ENCODE measurements at places on chromosomes 2 and 18. TPM values are rescaled to one million over a fixed set of nuclear protein-coding genes. Genes with fewer than 3 reads are reported as not detected.

Gene DPP4
- total RNA-seq, result 67.4 TPM

Gene GKN2
- not detected for total RNA-seq

Gene ATP8B1
- total RNA-seq, result 18.2 TPM

Gene FOXI3
- not detected for total RNA-seq

Gene WNT10A
- not detected for total RNA-seq

Gene REG3A
- total RNA-seq, result not detected

Gene POTEC
- total RNA-seq, result not detected

Gene CCL20
- 0.89 TPM for total RNA-seq

Gene SLC4A5
- 0.25 TPM for total RNA-seq

Gene KCNG2
- 0.26 TPM for total RNA-seq
